Vagina (tissue), 2 donors: ENCODE measurements at places on chromosomes 6 and 20.

DNA sequence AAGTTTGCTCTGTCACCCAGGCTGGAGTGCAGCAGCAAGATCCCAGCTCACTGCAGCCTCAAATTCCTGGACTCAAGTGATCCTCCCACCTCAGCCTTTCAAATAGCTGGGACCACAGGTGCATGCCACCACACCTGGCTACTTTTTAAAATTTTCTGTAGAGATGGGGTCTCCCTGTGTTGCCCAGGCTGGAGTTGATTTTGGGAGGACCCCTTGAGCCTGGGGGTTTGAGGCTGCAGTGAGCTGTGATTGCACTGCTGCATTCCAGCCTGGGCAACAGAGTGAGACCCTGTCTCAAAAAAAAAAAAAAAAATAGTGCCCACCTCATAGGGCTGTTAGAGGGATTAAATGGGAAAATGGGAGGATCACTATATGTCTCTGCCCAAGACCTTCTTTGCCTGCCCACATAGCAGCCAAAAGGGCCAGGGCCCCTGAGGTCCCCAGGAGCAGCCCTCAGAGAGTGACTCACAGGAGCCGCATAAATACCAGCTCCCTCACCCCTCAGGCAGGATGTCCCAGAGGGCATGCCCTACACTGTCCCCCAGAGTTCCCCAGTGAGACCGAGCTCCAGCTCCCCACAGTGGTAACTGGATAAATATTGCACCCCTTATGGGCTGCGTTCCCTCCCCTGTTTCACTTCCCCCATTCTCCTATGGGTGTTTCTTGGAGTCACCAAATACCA lies 11.7 kb upstream of the MDGA1 start:
- H3K27ac ChIP-seq: no peak overlapping the region
- no peaks in the 10 kb centered on the region for H3K27me3 ChIP-seq
- peaks cover 16% of the 10 kb centered on the region for H3K4me1 ChIP-seq
- no peaks in the 10 kb centered on the region for H3K36me3 ChIP-seq

DNA sequence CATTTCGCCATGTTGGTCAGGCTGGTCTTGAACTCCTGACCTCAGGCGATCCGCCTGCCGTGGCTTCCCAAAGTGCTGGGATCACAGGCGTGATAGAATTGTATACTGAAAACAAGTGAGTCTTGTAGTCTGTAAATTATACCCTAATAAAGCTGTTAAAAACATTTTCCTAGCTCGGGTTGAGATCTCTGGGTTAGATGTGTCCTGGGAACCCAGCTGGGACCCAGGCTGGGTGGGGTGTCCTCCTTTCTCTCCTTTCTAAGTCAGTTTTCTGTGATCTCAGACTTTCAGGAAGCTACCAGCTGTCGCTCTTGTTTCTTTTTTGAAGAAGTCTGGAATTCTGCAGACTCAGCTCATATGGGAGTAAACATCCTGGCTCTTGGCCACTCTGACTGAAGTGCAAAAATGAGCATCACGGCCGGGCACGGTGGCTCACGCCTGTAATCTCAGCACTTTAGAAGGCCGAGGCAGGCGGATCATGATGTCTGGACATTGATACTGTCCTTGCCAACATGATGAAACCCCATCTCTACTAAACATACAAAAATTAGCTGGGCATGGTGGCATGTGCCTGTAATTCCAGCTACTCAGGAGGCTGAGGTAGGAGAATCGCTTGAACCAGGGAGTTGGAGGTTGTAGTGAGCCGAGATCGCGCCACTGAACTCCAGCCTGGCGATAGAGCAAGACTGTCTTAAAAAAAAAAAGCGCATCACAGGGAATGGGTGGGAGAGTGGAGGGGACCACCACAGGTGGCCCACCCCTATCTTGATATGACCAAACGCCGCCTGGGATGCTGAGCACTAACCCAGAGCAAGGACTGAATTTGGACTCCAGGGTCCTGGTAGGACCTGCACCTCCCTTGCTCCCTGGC lies 9.9 kb upstream of the PCIF1 start:
- peak overlapping the region; percentile 83 for H3K27ac ChIP-seq
- peaks cover 29% of the 10 kb centered on the region for H3K4me1 ChIP-seq
- peak overlapping the region; percentile 22 for H3K4me3 ChIP-seq
- no peaks in the 10 kb centered on the region for H3K36me3 ChIP-seq

- no peaks in the 10 kb centered on the region for H3K27me3 ChIP-seq
- DNase-seq: no peak
- no peaks in the 10 kb centered on the region for H3K4me1 ChIP-seq
- no peak overlapping the region for H3K27ac ChIP-seq
Observed at GRCh38 chr6:73348550-73349204, 5.4 kb downstream of the DPPA5 start.

GRCh38 chr20:12535316-12535715 lies 473.5 kb upstream of the SPTLC3 start:
- no peaks in the 10 kb centered on the region for H3K27me3 ChIP-seq
- no peak for DNase-seq
- H3K4me1 ChIP-seq: no peaks in the 10 kb centered on the region
- H3K4me3 ChIP-seq: no peak overlapping the region
- no peaks in the 10 kb centered on the region for H3K36me3 ChIP-seq

GRCh38 chr6:167778497-167779128 lies 48.1 kb upstream of the AFDN start:
- no peak overlapping the region for H3K4me3 ChIP-seq
- no peaks in the 10 kb centered on the region for H3K36me3 ChIP-seq
- no peaks in the 10 kb centered on the region for H3K4me1 ChIP-seq
